ENCODE measurements at places on chromosomes 7 and 10.

- no peak for DNase-seq
Observed at GRCh38 chr7:37984750-37985390, 64.4 kb downstream of the EPDR1 start.

DNA sequence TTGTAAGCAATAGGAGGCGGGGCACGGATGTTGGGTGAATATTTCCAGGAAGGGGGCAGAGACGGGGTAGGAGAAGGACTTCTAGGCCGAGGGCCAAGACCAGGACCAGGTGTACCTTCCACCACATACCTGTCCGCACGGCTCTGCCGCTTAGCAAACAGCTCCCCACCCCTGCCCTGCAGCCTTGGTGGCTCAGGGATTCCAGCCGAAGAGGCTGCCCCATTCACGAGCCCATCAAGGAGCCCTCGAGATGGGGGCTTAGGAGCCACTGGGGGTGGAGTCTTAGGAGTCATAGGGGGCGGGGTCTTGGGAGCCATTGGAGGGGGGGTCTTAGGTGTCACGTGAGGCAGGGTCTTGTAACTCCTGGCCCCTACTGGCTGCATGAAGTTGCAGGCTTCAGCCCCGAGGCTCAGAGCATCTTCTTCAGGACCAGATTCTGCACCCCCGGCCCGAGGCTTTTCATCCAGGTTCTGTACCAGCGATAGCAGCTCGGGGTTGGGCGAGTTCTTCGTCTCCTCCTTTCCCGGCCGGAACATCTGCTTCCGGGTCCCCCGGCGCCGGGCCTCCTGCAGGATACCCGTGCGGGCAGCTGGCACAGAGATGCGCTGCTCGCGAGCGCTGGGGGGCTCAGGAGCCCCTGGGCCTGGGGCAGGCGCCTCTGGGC, 6.1 kb upstream of the MYOZ1 start:
- no peak for DNase-seq

- no peak for DNase-seq
Observed at GRCh38 chr7:93938293-93938692, 16.8 kb downstream of the GNG11 start.

GRCh38 chr10:7968510-7969112, 85.9 kb upstream of the GATA3 start:
- DNase-seq: no peak

DNA sequence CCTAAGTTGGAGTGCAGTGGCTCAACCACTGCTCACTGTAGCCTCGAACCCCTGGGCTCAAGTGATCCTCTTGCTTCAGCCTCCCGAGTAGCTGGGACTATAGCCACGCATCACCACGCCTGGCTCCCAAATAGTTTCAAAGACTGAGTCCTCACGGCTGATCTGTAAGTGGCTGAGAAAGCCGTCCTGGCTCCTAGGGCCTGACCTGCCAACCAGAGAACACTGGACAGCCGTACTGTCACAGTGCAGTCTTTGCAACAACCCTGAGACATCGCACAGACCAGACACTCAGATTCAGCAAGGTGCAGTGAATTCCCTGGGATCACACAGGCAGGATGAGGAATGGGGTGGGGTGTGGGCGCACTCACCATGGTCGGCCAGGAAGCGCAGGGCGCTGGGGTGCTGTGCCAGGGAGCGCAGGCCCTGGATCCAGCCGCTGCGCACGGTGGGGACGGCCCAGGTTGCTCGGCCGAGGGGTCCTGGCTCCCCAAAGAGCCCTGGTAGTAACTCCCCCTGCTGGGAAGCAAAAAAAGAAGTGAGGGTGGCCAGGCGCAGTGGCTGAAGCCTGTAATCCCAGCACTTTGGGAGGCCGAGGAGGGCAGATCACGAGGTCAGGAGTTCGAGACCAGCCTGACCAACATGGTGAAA, 10.7 kb downstream of the BRAT1 start:
- DNase-seq: no peak

DNA sequence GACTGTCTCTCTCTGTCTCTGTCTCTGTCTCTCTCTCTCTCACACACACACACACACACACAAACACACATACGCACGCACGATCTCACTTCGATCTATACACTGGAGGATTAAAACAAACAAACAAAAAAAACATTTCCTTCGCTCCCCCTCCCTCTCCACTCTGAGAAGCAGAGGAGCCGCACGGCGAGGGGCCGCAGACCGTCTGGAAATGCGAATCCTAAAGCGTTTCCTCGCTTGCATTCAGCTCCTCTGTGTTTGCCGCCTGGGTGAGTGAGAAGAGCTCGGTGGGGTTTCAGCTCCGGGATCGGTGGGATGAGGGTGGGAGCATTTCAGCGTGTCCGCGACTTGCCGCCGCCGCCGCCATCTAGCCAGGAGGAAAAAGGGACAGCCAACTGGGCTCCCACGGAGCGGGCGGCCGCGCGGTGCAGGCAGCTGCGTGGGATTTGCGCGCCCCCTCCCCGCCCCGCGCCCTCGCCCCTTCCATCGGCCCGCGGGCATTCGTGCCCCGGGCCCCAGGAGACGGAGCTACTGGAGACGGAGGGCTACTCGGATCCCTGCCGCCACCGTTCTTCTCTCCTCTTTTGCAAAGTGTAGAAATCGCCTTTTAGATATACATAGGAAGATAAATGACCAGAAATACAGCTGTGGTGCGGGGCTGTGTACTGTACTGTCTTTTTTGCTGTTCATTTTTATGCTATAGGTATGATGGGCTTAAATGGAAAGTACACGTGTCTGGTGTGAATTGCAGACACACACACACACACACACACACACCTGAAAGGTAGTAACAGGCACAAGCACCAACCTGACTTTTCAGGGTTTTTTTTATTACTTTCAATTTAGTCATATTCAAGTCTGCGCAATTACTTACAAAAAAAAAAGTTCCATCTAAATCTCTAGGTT, 581 bp downstream of the PTPRZ1 start:
- DNase-seq: no peak

DNA sequence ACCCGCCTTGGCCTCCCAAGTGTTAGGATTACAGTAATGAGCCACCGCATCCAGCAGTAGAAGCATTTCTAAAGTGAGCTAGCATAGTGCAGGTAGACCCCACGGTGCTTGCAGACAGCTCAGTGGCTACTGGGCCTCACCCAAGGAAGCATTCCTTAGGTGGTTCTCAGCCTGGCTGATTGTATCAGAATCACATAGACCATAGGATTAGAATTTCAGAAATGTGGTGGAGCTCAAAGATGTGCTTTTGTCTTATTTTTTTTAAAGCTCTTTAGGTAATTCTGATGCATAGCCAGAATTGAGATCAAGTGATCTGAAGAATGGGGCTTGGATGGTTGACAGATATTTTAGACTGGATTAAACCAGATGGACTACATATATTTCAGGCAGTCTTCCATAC, 10.9 kb downstream of the ANLN start:
- DNase-seq: no peak

Data from cortex of kidney (tissue), 1 donor.